ENCODE measurements at places on chromosomes 12 and 14.

DNA sequence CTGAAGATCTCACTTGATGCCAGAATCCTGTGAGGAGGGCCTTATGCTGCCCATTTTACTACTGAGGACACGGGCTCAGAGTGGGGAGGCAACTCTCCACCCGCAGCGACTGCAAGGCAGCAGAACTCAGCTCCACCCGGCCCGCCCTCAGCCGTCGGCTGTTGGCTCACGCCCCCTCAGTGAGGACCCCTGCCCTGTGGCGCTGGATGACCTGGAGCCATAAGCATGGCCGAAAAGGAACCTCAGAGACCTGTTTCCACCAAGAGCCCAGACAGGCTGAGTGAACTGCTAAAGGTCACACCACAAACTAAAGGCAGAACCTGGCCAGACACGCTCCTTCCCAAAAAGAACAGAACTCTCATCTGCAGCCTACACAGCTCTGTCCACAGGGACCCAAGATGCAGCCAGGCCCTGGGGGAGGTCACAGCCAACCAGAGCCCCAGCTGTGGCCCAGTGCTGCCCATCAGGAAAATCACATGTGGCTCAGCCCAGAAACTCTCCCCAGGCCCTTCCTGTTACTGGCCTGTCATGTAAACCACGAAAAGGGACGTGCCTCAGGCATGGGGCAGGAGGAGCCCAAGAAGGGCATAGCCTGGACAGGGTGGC, 32.8 kb downstream of the CCNK start:
- DNase-seq = no peak

DNA sequence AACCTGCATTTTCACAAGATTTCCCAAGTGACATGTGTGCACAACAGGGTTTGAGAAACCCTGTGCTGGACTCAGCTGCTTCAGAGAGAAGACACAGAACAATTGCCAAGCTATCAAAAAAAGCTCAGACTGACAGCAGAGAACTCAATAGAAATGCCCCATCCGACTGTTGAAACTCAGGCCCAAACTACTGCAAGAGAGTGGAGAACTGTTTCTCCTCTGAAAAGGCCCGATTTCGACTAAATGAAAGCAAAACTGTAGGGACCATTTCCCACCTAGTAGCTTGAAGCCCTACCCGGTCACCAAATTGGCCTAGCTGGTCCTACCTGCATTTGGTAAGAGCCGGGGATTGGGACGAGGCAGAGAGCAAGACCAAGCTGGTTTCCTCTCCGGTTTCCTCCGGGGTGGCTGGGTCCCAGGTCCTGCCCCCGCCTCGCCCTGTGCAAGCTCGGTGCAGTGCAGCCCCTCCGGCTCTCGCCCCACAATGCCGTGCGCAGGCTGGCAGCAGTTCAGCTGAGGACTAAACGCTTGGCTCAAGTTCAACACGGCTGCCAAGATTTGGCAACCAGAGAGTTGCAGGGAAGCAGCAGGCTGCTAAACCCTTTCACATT, 1180.6 kb downstream of the VRK1 start:
- DNase-seq = peak; percentile 45

GRCh38 chr12:29547864-29548263, 50.4 kb upstream of the OVCH1 start:
- DNase-seq = no peak

GRCh38 chr12:53496752-53497032, 2.6 kb downstream of the MAP3K12 start:
- no peak for DNase-seq

DNA sequence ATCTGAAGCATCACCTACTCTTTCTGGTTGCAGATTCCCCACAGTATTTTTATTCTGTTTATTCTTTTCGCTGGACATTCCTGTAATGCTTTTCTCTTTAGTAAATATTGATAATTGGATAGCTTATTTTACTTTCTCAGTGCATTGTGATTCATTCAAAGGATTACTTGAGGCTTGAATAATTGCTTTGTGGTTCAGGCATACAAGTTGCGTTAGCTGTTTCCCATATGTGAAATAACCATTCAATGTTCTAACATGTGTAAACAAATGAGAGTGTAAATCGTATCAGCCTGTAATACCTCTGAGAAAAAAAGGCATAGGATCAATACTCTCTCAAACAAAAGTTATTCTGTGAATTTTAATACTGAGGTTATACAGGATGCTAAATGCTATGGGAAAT, 1004.2 kb upstream of the SEL1L start:
- DNase-seq = no peak

GRCh38 chr12:3362737-3363136, 128.3 kb upstream of the PRMT8 start:
- no peak for DNase-seq

GRCh38 chr12:16560273-16560672, 45.7 kb downstream of the LMO3 start:
- DNase-seq = no peak

- no peak for DNase-seq
Measured at GRCh38 chr14:100652744-100653143, 65.5 kb upstream of the BEGAIN start.

DNA sequence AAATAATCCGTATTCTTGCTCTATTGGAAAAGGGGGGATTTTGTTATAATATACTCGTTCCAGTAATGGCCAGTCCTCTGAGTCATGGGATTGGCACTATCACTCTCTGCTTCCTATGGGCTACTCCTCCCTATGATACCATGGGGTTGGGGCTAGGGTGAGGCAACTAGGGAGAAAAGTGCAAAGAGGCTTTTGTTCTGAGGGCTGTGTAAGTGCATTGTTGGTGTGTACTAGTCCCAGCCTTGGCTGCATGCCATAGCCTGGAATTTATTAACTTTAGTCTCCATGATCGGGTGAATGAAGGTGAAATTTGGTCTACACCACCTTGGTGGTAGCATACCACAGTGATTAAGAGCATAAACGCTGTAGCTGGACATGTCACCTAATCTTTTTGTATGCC, 247.6 kb downstream of the RPAP3 start:
- no peak for DNase-seq

DNA sequence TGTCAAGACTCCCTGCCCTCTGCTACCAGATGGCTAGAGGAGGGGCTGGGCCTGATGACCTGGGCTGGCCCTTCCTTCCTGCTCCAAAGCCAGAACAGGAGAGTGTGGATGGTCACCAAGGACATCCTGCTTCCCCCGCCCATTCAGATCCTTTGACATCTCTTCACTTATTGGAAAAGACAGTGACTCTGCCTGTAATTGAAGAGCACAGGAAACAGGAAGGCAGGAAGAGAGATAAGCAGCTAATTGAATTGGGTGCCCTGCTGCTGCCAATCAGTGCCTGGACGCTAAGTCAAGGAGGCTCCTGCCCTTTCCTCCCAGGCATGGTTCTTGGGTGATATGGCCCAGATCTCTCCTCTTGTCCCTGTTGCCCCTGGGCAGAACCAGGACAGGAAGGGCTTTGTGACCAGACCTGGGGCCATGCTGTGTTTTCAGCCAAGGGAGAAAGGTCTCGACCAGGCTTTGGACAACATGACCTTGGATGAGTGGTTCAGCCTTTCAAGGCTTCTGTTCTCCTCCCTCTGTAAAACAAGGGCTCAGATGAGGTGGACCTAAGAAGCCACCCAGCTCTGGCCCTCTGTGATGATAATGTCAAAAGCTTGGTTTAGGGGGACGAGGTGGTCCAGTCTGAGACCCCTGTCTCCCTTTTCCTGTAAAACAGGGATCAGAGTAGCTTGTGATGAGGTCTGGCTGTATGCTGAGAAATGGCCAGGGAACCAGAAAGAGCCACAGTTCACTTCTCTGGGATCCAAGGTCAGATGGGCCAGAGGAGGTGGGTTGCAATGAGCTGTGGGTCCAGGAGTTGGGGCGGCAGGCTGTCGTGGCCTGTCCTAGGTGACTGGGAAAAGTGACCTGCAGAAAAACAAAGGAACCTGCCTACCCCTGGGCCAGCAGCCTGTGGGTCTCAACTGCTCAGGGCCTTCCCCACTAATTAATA, 38.8 kb downstream of the FAM222A start:
- DNase-seq = no peak

- no peak for DNase-seq
Measured at GRCh38 chr12:118271770-118272417, 100.8 kb downstream of the TAOK3 start.

DNA sequence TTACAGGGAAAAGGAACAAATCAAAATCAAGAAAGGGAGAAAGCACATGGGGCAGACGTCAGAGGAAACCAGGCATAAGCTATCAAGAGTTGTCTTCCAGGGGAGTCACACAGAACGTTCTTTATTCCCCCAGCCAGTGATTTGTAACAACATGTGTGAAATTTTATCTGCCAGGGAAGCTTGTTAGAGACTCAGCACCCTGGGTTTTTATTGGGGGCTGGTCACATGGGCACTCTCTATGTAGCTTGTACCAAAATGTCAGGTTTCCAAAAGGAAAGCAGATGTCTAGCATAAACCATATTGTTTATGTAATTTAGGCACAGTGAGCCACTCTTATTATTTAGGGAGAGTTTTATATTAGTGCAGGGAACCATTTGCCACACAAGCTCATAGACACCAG, 440.4 kb upstream of the DCN start:
- DNase-seq = no peak

GRCh38 chr12:82698708-82699564, 12.2 kb downstream of the TMTC2 start:
- DNase-seq = no peak

DNA sequence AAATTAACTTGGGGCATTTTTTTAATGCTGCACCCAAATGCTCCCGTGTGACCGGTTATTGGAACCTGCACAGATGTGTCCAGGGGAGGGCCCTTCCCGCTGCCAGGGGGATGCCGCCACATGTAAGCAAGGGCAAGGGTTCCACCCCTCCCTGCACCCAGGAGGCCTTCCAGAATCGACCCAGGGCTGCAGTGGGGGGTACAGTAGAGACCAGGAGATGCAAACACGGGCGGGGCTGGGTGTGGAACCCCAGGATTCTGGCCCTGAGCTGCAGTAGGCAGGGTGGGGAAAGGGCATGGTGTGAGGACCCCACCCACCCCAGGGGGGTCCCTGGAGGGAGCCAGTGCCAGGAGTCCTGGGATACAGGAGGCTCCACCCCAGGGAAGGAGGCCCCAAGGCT, 54.1 kb downstream of the TNFAIP2 start:
- no peak for DNase-seq

DNA sequence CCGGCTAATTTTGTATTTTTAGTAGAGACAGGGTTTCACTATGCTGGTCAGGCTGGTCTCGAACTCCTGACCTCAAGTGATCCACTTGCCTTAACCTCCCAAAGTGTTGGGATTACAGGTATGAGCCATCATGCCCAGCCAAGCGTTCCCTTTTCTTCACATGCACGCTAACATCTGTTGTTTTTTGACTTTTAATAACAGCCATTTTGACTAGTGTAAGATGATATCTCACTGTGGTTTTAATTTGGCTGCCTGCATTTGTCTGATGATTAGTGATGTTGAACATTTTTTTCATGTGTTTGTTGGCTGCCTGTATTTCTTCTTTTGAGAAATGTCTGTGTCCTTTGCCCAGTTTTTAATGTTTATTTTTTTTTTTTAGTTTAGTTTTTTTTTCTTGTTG, 10.2 kb upstream of the YARS2 start:
- no peak for DNase-seq

DNA sequence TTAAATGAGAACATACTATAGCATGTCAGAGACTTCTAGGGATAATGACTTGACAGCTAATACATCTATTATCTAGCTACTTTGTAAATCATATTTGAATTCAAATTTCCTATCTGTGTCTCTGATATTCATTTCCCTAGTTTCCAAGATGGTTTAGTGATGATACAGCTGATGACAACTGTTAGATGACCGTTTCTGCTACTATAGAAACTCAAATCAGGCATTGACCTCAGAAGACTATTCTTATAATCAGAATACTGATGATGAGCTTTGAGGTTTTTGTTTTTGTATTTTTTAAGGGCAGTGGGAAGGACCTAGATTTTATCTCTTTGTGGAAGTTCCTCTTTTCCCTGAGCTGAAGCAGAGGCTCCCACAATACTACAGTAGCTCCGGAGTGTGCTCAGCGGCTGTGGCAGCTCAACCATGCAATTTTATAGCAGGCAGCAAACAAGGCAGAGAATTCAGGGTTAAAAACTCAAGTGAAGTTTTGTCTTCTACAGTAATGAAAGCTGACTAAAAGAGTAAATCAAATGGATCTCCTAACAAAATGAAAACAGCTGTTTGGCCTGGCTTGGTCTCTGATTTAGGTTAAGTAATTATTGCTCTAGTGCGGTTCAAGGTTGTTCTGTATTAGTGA, 145.1 kb downstream of the SLC25A21 start:
- no peak for DNase-seq

GRCh38 chr12:75990189-75990912, 41.2 kb downstream of the PHLDA1 start:
- DNase-seq = no peak

DNA sequence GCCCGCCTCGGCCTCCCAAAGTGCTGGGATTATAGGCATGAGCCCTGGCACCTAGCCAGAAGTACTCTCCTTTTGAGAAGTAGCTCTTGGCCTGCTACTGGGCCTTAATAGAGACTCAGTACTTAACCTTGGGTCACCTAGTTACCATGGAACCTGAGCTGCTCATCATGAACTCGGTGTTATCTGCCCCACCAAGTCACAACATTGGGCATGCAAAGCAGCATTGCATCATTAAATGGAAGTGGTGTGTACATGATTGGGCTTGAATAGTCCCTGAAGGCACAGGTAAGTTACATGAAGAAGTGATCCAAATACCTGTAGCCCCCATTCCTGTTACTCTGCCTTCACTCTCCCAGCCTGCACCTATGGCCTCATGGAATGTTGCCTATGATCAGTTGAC, 18.0 kb upstream of the ATF7 start:
- no peak for DNase-seq

GRCh38 chr14:105144026-105144665, 24.4 kb downstream of the JAG2 start:
- DNase-seq = no peak

- peak; percentile 73 for DNase-seq
Measured at GRCh38 chr14:69152902-69153151, at the start of gene DCAF5. TSS of gene DCAF5 (minus strand) at chr14:69153119. CDS start at chr14:69152978, 141 bp downstream.

- DNase-seq = no peak
Measured at GRCh38 chr12:8991371-8992345, 2.3 kb downstream of the KLRG1 start.

- DNase-seq = no peak
Measured at GRCh38 chr12:68815928-68816800, 8.2 kb downstream of the MDM2 start.

DNA sequence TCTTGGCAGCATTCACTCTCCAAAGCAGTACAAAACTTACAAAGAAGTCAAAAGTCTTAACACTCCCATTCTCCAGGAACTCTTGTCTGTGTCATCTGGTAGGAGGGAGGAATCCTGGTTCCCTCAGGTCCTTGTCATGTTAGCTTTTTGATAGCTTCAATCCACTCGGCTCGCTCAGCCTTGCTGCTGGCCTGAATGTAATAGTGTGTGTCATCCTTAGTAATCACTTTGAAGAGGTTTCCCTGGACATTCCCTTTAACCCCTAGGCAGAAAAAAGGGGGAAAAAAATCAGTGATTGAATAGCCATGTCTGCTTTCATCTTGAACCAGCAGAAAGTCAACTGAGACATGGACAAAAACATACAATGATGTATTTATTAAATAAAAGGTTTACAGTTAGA, 24.8 kb downstream of the PLEK2 start:
- no peak for DNase-seq

- no peak for DNase-seq
Measured at GRCh38 chr14:21083565-21084325, 13.6 kb downstream of the ARHGEF40 start.

- no peak for DNase-seq
Measured at GRCh38 chr14:22303589-22304195, 285.3 kb downstream of the DAD1 start.

GRCh38 chr12:45425426-45425825, 209.5 kb downstream of the ANO6 start:
- no peak for DNase-seq

All from stimulated activated CD8-positive, alpha-beta memory T cell treated with anti-CD3 and anti-CD28 coated beads, Interleukin-15, amount 100 ng/mL, for 24 hours (primary cell).